ENCODE measurements at places on chromosomes 13 and 19.
A peak's percentile ranks its signal among the peaks of the same experiment; 100 is the strongest.

DNA sequence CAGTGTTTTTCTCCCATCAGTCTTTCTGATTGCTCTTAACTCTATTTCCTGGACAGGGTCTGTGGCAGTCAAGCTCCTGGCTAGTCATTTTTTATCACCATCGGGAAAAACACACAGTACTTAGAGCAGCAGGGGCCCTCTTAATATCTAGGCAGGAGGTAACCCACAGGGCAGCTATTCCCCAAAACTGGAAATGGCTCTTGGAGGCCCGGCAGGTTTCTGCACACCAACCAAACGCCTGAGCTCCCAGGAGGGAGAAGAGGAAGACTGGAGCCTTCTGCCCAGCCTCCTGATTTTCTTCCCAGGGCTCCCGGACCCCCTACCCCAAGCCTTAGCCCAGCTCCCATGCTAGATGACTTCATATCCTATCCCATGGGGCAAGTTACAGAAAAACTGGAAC lies 49.3 kb upstream of the VSTM2B start:
- no peak for DNase-seq

DNA sequence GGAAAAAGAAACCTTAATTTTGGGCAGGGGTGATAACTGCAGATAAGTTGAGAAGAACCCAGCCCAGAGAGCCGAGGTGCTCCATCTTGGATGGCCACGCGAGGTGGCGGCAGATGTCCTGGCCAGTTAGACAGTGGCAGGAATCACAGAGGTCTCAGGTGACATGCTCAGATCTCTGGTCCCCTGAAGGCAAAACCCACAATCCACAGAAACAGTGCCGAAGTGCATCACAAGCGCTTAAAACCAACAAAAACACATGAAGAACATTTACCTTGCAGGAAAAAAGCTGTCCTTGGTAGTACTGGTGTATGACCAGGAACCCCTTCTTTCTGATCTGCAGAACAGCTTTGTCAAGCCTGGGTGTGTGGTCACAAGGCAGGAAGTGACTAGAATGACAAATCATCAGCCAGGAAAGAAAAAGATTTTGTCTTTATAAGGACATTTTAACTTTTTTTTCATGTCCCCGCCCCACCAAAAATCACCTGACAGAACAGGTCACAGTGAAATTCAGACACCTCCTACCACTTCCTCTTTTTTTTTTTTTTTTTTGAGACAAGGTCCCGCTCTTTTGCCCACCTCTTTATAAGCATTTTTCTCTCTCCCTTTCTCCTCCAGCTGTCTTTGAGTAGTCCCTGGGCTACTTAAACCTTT lies at the start of gene LCP1:
Gene LCP1, minus strand, starts transcription at position 338 of the 651 bp plus-strand sequence. CDS start 22,515 bp downstream, outside the sequence.
- DNase-seq = peak; percentile 75

DNA sequence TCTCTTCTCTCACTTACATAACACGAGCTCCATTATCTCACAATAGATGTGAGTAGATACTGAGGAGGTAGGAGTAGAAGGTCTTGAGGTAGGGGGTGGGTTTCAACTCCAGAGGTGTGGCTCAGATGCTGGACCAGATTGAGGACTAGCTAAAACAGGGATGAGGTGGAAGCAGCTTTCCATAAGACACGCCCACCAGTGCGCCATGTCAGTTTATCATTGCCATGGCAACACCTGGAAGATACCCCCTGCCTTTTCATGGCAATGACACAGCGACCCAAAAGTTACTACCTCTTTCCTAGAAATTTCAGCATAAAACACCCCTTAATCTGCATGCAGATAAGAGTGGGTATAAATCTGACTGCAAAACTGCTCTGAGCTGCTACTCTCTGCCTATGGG lies 44.1 kb downstream of the KCTD15 start:
- DNase-seq = no peak

DNA sequence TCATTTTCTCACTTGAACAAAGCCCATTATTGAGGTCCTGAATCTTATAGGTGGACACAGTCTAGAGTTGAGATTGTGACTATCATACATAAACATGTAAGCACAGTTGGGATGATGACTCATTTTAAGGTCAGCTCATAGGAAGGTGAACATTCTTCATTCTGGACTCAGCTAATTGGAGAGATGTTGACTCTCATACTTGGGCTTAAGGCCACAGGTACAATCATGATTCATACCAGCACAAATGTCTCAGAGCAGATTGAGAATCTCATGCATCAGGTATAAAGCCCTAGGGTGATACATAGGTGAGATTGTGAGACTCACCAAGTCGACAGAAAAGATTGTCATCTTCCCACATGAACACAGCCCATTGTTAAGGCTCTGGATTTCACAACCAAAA lies 62.3 kb upstream of the ZNF724 start:
- no peak for DNase-seq

- DNase-seq = no peak
Observed at GRCh38 chr19:48770734-48771472, 15.6 kb downstream of the FGF21 start.

- no peak for DNase-seq
Observed at GRCh38 chr13:36302289-36302688, 4.7 kb upstream of the CCDC169 start.

- no peak for DNase-seq
Observed at GRCh38 chr13:43905435-43906031, 25.8 kb downstream of the LACC1 start.

DNA sequence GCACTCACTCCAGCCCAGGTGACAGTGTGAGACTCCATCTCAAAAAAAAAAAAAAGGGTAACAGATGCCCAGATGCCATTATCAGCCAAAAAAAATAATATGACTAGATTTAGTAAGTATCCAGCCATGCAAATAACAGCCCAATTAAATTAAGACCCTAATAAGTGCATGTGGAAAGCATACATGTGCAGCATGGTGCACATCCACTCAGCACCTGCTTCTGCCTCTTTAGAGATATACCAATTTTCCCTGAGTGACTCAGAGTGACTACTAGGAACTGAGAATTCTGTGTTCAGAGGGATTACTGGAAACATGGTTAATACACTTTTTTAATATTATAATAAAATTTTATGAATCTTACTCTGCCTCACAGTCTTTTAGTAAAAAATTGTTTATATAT lies 29.8 kb upstream of the ZNF675 start:
- no peak for DNase-seq

- DNase-seq = no peak
Observed at GRCh38 chr13:75512253-75512652, 25.4 kb downstream of the COMMD6 start.

GRCh38 chr19:47608969-47609905 lies at the start of gene BICRA:
Gene BICRA (plus strand): TSS chr19:47609134. CDS start chr19:47673575, 64,441 bp downstream.
- DNase-seq = peak; percentile 58

GRCh38 chr13:20239748-20240147 lies 7.6 kb upstream of the GJB6 start:
- DNase-seq = no peak

DNA sequence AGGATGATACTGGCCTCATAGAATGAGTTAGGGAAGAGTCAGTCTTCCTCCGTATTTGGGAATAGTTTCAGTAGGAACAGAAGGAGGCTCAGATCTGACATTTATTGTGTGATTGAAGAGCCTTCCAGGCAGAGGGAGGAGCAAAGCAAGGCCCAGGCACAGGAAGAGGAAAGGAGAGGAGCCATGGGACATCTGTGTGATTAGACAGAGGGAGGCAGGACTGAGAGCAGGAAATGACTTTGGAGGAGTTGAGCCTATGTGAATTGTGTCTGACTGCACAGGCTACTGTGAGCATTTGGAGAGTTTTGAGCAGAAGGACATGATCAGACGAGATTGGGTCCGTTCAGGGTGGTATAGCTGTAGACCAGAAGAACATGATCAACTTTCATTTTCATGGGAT lies 8.5 kb downstream of the SIGLEC7 start:
- no peak for DNase-seq

DNA sequence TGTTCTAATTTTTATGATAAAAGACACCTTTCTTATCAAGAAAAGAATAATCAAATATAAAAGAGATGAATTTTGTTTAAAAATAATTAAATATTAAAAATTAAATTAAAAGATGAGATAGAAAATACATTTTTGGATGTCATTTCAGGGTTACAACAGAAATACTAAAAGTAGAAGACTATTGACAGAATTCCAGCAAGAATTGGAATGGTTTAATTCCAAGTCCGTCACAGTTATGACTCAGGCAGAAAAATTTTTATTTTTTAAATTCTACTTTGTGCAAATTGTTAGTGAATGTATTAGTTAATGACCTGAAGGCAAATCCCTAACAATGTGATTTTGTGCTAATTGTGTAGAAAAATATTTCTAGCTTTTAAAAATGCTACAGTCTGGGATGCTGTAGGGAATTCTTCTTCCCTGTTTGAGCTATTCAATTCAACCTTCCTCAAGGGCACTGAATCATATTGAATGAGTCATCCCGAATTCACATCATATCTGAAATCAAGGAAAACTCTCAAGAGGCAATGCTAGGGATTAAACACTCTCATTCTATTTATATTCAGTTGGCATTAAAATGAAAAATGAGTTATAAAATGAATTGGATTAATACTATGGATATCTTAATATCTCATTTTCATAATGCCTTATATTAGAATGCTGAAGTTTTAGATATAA lies 633.5 kb upstream of the ATXN8OS start:
- DNase-seq = no peak

DNA sequence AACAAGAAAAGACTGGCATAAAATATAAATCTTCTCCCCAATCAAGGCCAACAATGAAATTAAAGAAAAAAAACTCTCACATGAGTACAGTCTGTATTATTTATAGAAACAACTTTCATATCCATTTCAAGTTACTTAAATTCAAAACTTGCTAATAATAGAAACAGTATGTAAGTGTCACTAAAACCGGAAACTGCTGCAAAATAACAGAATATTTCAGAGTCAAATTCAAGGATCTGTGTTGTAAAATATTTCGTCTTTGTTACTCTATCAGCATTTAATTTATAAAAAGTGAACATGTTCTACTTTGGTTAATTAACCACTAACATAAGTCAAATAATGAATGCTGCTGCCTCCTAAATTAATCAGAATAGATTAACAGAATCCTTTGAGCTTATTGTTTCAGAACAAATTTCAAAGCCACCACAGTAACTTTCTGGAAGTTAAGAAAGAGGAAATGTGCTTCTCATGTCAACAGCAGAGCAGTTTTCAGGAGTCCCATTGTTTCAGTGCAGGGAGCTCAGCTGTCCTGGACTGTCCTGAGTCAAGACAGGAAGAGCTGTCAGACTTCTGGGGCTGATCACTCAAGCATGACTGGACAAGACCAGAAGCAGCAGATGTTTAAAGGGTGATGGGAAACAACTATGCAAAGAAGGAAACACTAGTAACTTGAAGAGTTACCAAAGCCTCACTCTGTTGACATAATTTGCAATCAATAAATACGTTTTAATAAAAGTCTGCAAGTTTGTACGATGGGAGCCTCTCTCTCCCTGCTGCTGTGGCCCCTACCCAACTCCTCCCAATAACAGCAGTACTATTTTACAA lies 76.9 kb downstream of the FOXO1 start:
- DNase-seq = no peak

DNA sequence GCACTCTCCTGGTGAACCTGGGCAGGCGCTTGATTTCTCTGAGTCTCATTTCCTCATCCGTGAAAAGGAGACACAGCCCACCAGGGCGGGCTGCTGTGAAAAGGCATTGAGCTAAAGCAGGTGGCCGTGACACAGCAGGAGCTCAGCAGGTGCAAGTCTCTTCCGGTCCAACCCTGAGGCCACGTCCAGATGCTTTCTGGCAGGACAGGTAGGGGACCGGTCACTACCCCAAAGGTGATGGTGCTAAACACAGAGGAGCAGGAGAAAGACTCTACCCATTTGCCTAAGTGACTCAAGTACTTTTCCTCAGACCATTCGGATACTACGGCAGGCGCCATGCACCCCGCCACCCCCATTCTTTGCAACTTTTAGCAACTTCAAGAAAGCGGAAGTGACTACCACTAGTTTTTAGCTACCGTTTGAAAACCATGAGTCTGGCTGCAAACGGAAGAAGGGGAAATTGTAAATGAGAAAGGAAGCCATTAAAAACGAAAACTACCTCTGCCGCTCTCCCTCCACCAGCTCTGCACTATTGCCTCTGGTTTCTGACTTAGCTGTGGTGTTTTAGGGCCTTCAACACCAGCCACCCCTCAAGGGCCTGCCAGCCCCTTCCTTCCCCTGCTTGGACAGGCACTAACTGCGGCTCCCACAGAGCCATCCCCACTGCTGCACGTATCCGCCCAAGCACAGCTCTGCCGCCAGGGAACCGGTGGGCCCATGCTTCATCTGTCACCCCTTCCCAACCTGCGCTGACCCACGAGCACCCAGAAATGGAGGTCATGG lies 4.8 kb downstream of the PPP6R1 start:
- no peak for DNase-seq

GRCh38 chr13:94550062-94550738 lies 45.8 kb downstream of the TGDS start:
- no peak for DNase-seq

DNA sequence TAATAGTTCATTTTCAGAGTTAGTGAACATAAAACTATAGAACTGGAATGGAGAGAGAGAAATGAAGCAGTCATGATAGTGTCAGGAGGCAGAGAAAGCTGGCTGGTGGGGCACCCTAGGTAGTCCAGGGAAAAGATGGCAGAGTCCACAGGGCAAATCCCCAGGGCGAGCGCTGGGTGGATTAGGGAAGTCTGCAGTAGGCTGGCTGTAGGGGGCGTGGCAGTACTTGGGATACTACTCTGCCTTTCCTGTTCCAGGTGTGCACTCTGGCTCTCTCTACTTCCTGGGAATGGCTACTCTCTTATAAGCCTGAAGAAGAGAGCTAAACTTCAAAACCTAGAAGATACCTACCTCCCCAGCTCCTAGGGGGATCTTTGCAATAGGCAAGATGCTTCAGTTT lies 232.9 kb upstream of the SLC10A2 start:
- no peak for DNase-seq

DNA sequence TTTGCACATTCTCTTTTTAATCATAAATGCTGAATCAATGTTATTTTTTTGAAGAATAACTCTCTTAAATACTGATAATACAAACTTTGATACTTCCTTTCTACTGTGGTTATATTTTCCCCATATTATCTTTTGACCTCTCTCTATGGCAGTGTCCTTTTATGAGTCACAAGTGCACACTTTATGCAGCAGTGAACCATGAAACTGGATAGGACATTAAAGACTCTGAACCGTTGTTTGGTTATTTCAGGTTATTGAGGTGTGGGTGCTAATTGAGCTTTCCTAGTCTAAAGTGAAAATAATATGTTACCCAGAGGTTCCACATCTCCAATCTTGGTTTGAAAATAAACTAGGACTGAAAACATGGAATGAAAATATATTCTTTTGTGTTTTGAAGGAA lies 71.4 kb downstream of the DGKH start:
- DNase-seq = no peak

DNA sequence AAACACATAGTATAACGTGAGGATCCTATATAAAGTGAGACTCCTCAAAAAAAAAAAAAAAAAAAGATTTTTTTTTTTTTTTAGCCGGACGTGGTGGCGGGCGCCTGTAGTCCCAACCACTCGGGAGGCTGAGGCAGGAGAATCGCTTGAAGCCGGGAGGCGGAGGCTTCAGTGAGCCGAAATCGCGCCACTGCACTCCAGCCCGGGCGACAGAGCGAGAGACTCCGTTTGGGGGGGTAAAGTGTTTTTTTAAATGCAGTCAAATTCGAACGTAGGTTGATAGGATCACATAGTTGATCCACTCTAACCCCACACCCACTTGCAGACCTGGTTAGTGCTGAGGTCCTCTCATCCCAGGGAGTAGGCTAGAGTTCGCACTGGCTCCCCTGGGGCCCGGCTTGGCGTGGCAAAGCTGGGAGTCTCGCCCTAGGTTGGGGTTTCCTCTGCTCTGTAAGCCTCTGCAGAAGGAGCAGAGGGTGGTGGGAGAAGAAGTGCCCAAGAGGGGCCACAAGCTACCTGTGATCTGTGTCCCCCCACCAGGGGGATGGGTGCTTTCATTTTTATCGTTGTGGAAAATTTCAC lies 6.5 kb downstream of the RNF225 start:
- DNase-seq = no peak
